ENCODE measurements at places on chromosomes 1 and 21.

GRCh38 chr1:24311234-24311633, 7.9 kb upstream of the GRHL3 start:
- no peak for DNase-seq

- peak; percentile 83 for DNase-seq
Measured at GRCh38 chr1:183318433-183318832, 99.7 kb downstream of the NMNAT2 start.

GRCh38 chr1:31703431-31704270, at the start of gene COL16A1:
COL16A1 (minus strand) TSS chr1:31704017; CDS start chr1:31702193, 1,824 bp downstream.
- peak; percentile 90 for DNase-seq

DNA sequence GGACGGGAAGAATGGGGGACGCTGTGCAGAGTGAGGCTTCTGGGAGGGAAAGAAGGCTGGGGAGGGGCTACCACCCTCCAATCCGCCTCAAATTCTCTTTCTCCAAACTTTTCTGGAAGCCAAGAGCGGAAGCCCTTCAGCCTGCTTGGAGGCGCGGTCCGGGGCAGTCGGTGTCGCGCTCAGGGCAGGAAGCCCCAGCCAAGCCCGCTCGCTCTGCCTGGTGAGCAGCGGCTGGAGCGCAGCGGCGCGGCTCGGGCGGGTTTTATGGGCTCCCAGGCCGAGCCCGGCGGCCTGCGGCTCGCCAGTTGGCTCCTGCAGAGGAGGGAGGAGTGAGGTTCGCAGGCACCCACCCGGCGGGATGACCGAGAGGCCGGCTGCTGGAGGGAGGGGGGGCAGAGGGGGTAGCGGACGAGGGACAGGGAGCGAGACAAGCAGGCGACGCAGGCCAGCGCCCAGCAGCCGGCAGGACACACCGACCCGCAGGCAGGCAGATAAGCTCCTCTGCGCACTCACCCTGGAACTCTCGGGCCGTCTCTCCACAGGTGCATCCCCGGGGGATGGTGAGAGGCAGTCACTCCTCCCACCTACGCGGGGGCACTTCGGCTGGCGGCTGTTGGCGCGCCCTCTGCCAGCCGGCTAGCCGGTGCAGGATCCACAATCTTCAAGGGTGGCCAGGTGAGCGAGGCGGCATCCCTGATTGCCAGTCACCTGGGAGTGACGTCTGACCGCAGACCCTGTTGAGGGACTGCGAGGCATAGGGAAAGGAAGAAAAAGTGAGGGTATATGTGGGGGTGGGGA, at the start of gene AVPR1B:
Gene AVPR1B, minus strand, starts transcription at position 238 of the 798 bp plus-strand sequence. CDS start 498 bp downstream, outside the sequence.
- peak; percentile 72 for DNase-seq

DNA sequence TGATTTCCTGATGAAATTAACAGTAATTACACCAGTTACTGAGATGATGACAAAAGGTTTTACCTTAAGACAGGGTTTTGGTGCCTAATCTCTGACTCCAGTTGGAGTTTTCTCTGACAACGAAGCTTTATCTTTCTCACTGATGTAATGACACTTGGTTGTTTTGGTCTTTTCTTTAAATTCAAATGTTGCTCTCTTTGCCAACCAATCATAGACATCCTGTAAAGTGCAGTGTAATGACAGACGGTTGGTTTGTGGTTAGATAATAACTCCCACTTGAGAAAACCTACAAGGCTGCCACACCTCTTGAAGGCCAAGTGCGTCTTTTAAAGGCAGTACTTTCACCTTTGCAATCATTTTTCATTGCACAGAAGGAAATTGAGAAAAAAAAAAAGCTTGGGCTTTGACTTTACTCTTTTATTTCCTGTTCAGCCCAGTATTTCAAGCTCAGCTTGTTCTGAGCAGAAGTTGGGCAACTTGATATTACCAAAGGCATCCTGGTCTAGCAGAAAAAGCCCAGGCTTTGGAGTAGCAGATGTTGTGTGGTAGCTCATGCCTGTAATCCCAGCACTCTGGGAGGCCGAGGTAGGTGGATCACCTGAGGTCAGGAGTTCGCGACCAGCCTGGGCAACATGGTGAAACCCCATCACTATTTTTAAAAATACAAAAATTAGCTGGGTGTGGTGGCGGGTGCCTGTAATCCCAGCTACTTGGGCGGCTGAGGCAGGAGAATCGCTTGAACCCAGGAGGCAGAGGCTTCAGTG, 14.9 kb downstream of the PDIK1L start:
- DNase-seq, result no peak

- no peak for DNase-seq
Measured at GRCh38 chr1:174358786-174359453, 88.8 kb upstream of the GPR52 start.

GRCh38 chr21:25988738-25989137, 181.8 kb downstream of the APP start:
- DNase-seq, result no peak

DNA sequence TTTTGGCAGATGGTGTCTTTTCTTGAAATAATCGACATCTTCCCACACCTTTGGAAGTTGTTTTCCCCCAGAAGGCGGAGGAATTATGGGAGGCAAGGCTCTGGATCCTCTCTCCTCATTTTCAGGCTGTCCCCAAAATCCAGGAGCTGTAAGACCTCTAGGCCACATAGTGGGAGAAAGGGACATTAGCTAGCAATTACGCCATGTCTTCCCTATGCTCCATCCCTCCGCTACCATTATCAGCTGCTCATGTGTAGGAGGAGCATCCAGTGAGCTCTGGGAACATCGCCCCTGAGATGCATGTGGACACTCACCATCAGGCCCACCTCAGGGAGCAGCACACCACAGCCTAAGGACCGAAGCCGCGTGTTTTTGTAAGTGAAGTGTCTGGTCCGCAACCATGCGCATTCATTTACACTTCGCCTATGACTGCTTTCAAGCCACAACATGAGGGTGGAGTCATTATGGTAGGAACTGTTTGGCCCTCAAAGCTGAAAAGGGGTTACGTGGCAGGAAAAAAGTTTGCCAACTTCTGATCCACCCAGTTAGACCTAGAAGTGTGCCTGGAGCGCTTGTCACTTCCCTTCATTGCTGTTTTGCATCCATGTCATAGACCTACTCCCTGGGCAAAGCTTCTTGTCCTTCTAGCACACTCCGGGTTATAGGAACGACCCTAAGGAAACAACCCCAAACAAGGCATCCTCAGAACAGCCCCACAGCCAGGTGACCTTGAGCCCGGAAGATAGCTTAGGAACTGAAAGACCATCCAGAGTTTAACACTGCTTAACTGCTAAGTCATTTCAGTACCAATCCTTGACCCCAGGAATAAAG, 85.5 kb downstream of the C1orf94 start:
- DNase-seq, result no peak

GRCh38 chr1:184615301-184615700, 139.4 kb downstream of the EDEM3 start:
- DNase-seq, result no peak
